Neural crest cell (in vitro differentiated cells): ENCODE measurements at places on chromosomes 12 and 14.

GRCh38 chr14:92492258-92492657, 21.3 kb upstream of the RIN3 start:
- peaks cover 32% of the 10 kb centered on the region for H3K4me1 ChIP-seq
- no peaks in the 10 kb centered on the region for H3K27me3 ChIP-seq
- H3K36me3 ChIP-seq: no peaks in the 10 kb centered on the region
- no peak overlapping the region for H3K27ac ChIP-seq
- no peak overlapping the region for H3K4me3 ChIP-seq
- DNase-seq: no peak

- peaks cover 27% of the 10 kb centered on the region for H3K4me1 ChIP-seq
- no peak overlapping the region for H3K27ac ChIP-seq
- DNase-seq: no peak
- H3K27me3 ChIP-seq: no peaks in the 10 kb centered on the region
These were observed 356 bp upstream of the ZC3H14 start for GRCh38 chr14:88562532-88562830.

- no peak overlapping the region for H3K27ac ChIP-seq
- peaks cover 2% of the 10 kb centered on the region for H3K36me3 ChIP-seq
- no peaks in the 10 kb centered on the region for H3K27me3 ChIP-seq
- no peak overlapping the region for H3K4me3 ChIP-seq
- DNase-seq: no peak
These were observed 310.5 kb downstream of the ETNK1 start for GRCh38 chr12:22935501-22935900.

GRCh38 chr12:32907166-32907565, 10.6 kb upstream of the PKP2 start:
- no peaks in the 10 kb centered on the region for H3K4me1 ChIP-seq
- H3K27ac ChIP-seq: no peak overlapping the region
- DNase-seq: no peak
- H3K27me3 ChIP-seq: peaks cover 25% of the 10 kb centered on the region
- H3K4me3 ChIP-seq: no peak overlapping the region

- peak overlapping the region; percentile 98 for H3K4me3 ChIP-seq
- H3K27me3 ChIP-seq: no peaks in the 10 kb centered on the region
- H3K4me1 ChIP-seq: peaks cover 28% of the 10 kb centered on the region
- H3K36me3 ChIP-seq: no peaks in the 10 kb centered on the region
- no peak for DNase-seq
These were observed 803 bp downstream of the STK38L start for GRCh38 chr12:27244689-27245488.

GRCh38 chr12:114400361-114400811, 5.6 kb downstream of the TBX5 start:
- peaks cover 99% of the 10 kb centered on the region for H3K27me3 ChIP-seq
- DNase-seq: no peak
- no peaks in the 10 kb centered on the region for H3K4me1 ChIP-seq
- H3K36me3 ChIP-seq: no peaks in the 10 kb centered on the region
- no peak overlapping the region for H3K27ac ChIP-seq

DNA sequence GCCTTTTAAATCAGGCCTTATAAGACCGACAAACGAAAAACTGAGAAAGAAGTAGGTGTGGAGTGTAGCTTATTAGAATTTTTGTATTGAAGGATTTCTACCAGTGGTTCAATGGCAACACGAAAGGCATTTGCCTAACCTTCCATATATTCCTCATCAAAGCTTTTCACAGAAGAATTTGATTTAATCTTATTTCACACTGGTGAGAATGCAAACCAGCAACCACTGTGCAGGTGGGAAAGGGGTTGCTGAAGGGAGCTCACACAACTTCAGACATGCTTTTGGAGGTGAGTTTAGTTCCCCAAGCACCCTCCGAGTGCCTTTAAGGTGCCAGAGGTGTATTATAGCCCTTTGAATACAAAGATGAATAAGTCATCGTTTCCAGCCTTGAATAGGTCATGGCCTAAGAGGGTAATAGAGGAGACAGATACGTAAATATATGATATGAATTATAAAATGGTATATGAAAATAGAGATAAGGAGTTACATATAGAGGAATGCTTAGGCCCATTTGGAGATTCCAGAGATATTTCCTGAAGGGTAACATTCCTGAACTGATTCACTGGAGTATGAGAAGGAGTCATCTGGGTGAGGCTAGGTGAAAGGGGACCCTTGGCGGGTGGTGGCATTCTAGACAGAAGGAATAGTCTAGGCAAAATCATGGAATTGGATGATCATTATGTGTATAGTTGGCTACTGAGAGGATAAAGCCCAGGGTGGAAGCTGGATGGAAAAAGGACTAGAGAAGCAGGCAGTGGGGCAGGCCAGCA, 6.4 kb downstream of the ERP27 start:
- H3K4me3 ChIP-seq: no peak overlapping the region
- H3K27me3 ChIP-seq: no peaks in the 10 kb centered on the region
- no peak for DNase-seq
- H3K27ac ChIP-seq: no peak overlapping the region

GRCh38 chr14:75183225-75183624, 6.8 kb upstream of the TMED10 start:
- DNase-seq: no peak
- H3K27ac ChIP-seq: no peak overlapping the region
- no peaks in the 10 kb centered on the region for H3K4me1 ChIP-seq
- no peaks in the 10 kb centered on the region for H3K36me3 ChIP-seq

GRCh38 chr12:10178821-10179220, at the start of gene TMEM52B:
Gene TMEM52B, plus strand, starts transcription at chr12:10179032. Its CDS starts 543 bp downstream, at chr12:10179575.
- no peak for DNase-seq
- H3K27ac ChIP-seq: no peak within 1 kb of the TSS
- H3K4me3 ChIP-seq: no peak within 1 kb of the TSS
- H3K27me3 ChIP-seq: peaks cover 4% of the 10 kb centered on the region
- H3K4me1 ChIP-seq: no peaks in the 10 kb centered on the region
